ENCODE measurements at places on chromosomes 2 and 18.

GRCh38 chr18:43882358-43883055, 605.2 kb upstream of the SYT4 start:
- no peak for DNase-seq

DNA sequence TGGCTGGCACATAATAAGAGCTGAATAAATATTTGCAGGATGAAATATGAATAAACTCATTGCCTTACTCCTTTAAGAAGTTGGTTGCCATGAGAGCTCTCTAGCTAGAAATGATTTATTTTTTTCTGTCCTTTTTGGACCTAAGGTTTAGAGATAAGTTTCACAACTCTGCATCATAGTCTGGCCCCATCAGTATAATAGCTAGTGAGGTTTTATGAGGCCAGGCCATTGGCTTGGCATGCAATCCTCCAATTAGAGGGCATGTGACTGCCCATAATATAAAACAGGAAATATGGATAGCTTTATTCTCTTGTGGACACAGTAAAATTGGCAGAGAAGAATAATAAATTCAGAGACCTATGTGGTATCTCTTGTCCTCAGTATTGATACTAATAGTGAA, 26.2 kb upstream of the INSIG2 start:
- DNase-seq, result no peak

GRCh38 chr18:8176109-8176508, 433.1 kb upstream of the RAB12 start:
- no peak for DNase-seq

DNA sequence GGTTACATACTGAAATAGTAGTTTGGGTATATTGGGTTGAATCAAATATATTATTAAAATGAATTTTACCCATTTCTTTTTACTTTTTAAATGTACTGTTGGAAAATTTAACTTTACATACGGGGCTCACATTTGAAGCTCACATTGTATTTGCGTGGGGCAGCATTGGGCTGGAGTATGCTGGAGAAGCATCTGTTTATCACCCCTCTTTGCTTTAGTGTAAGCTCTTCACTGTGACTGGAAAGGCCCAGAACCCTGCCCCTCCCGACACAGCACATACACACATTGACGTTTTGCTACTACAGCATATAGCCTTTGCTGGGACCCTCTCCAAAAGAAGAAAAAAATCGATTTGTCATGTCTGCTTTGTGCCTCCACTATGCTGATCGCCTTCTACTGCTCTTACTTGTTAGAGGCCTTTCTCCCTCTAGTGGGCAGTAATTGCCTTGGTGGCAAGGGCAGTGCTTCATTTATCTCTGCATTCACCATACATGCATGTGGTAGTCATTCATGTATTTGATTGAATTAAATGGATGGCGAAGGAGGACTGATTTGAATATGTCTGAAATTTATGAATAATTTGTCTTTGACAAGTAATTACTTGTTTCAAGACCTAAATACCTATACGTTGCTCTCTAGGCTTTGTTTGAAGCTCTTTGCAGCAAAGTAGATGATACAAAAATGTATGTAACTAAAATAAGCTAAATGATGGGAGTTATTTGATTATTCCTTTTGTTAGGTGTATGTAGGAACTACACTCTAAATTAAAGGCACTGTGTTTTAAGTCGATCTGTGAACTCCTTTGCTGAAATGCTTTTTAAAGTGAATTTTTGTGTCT, 37.4 kb downstream of the VAPA start:
- peak; percentile 69 for DNase-seq

- peak; percentile 43 for DNase-seq
Measured at GRCh38 chr2:216149741-216150140, 40.6 kb downstream of the XRCC5 start.

GRCh38 chr2:42839809-42840501, 47.6 kb upstream of the HAAO start:
- DNase-seq, result no peak

- DNase-seq, result no peak
Measured at GRCh38 chr2:28366496-28367282, 26.0 kb upstream of the FOSL2 start.

DNA sequence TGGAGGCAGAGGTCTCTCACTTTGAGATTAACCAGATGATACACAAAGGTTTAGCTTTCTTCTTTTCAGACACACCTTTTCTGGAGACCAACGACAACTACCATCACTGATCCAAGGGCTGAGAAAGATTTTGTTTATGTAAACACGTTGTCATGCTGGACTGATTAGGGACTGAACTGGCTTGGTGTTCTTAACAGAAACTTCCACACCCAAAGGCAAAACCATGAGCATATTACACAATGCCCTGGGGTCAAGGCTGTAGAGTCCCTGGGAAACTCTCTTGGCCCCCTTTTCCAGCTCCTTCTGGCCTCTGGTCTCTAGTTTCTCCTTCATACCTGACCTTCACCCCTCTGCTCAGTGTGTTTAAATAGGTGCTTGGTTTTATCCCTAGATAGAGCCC, 447.0 kb upstream of the TCF4 start:
- no peak for DNase-seq

DNA sequence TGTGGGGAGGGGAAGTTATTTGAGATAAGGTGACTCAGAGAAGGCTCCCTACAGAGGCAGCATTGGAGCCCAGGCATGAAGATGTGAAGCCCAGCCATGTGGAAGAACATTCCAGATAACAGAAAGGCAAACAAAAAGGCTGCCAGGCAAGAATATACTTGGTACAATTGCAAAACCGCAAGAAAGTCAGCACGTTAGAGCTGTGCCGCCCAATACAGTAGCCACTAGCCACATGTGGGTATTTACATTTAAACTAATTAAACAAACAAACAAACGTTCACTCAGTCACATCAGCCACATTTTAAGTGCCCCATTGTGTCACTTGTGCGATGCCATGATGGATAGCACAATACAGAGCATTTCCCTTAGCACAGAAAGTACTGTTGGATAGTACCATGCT, 179.6 kb downstream of the SATB2 start:
- peak; percentile 88 for DNase-seq

DNA sequence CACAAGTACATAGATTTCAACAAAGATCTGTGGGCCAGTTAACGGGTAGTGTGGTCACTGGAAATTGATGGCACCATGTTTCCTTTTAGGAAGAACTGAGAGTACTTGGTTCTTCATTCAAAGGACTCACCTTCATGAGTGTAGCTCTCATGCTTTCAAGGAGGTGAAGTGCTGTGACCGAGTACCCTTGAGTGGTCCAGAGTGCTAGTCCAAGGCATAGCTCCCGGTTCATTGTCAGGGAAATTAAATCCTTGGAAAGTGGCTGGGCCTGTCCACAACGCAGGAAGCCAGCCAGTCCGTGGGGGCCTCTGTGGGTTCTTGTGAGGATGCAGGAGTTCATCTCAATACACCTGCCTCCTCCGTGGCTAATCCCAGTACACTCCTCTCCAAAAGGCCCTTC, 295.1 kb downstream of the GALR1 start:
- no peak for DNase-seq

- DNase-seq, result no peak
Measured at GRCh38 chr2:136171223-136171622, 53.3 kb upstream of the CXCR4 start.

- DNase-seq, result no peak
Measured at GRCh38 chr2:32951672-32952071, 4.9 kb downstream of the LTBP1 start.

DNA sequence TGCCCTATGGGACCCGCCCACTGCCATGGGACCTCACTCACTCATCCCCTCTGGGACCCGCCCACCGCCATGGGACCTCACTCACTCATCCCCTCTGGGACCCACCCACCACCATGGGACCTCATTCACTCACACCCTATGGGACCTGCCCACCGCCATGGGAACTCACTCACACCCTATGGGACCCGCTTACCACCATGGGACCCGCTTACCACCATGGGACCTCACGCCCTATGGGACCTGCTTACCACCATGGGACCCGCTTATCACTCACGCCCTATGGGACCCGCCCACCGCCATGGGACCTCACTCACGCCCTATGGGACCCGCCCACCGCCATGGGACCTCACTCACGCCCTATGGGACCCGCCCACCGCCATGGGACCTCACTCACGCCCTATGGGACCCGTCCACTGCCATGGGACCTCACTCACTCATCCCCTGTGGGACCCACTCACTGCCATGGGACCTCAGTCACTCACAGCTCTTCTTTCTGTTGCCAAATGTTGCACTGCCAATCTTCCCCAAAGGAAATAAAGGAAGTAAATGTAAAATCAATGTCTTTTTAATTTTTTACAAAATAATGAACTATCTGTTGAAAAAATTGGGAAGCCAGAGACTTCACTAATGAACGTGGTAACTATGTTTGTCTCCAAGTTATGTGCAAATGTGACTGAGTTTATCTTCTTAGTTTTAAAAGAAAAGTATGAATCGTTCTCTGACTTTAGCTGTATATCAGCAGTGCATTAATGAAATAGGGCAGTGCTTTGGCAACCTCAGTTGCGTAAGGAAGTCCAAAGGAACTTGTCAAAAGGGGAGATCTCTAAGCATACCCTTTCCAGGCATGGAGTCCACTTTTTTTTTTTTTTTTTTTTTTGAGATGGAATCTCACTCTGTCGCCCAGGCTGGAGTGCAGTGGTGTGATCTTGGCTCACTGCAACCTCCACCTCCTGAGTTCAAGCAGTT, 101.5 kb upstream of the MGAT5 start:
- DNase-seq, result no peak

- no peak for DNase-seq
Measured at GRCh38 chr2:68663371-68664156, 20.2 kb downstream of the PROKR1 start.

GRCh38 chr2:201532686-201533304, 81.3 kb downstream of the STRADB start:
- DNase-seq, result peak; percentile 87

DNA sequence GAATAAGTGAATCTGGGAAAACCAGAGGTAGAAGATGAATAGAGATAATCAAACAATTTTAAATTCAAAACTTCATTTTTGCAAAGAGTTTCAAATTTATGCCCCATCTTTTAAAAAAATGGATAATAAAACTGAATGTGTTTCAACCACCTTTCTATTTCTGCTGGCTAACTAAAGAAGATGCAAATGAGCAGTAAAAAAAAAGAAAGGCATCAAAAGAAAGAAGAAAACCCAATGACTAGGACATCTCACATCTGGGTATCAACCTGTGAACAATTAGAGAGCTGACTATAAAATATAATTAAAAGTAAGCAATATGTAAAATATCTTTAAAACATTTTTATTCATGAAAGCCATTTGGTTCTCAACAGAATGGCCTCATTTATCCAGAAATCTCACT, 2.5 kb downstream of the PGAP1 start:
- no peak for DNase-seq

GRCh38 chr2:106044859-106045258, 149.2 kb downstream of the UXS1 start:
- no peak for DNase-seq

- no peak for DNase-seq
Measured at GRCh38 chr2:33666879-33667278, 67.8 kb upstream of the FAM98A start.

DNA sequence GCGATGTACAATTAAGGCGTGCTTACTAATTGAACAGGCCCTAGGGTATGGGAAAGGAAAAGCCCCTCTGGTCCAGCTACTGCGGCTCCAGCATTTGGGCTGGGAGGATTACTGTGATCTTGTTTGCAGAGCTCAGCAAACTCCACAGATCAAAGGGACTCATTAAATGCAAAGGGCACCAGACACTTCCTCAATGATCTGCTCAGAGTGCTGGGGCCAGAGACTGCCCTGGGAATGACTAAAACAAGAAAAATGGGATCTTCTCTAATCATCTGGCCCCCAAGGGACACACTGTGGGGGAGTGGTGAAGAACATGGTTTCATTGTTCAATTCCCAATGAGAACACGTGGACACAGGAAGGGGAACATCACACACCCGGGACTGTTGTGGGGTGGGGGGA, 85.0 kb downstream of the MARCHF4 start:
- no peak for DNase-seq

- no peak for DNase-seq
Measured at GRCh38 chr2:20626698-20627513, 24.0 kb downstream of the HS1BP3 start.

DNA sequence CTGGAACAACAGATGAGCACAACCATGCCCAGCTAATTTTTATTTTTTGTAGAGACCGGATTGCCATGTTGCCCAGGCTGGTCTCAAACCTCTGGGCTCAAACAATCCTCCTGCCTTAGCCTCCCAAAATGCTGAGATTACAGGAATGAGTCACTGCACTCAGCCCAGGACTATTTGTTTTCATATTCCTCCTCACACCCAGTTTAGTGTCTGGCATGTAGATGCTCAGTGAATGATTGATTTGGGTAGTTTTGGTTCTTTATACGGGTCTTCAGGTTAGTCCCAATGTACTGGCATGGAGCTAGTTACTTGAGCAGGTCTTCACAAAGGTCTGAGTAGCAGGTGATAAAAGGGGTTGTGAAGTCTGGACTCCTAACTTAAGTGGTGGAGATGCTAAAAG, 6.2 kb downstream of the EIF2B4 start:
- DNase-seq, result no peak

DNA sequence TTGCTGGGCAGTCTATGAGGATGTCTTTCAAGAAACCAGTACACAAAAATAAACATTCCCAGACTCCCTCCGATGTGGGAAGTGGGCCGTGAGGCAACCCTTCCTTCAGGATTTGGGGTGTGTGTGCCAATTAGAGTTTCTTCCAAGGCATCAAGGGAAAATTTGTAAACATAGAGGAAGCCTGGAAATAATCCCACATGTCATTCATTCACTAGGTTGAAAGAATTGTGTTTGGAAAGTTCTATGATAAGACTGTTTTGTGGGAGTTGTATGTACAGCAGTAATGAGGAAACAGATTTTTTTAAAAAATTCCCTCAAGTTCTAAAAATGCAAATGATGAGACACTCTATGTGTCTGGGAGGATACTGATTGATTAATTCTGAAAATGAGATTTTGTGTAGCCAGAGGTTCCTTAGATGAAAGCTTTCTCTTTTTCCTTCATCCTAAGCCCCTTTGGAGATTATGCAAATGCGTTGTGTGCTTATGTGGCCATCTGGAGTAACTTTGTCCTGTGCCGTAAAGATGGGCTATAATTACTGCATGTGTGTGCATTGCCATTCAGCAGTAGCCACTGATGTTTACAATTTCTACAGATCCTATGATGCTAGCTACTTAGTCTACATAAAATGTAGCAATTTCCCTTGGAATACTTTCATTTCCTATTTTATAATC, 107.8 kb upstream of the TPO start:
- DNase-seq, result no peak

DNA sequence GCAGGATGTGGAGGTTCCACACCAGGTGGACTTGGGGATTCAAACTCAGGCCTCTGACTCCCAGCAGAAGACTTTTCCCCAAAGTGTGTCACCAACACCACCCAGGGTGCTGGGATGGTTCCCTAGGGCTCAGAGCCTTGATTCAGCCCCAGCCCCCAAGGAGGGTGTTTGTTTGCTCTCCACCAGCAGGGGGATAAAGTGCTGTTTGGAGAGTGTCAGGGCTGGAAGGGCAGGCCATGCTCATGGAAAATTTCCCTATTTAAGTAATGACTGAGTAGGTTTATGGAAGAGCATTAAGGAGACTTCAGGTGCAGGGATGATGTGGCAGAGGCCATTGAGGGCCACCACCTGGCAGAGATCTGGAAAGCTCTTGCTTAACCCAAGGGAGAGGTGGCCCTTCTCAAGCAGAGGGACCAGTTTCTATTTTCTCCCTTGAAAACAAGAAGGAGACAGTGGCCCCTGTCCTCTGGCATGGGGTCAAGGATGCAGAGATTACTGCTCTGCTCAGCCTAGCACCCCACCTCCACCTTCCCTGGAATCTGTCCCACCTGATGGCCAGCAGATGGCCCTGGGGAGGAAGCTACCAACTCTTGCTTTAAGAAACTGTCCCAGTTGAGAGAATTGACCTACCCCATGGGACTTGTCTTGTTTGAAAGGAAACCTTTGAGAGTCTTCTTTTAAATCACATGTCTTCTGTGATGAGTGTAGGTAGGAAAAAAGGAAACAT, 122.1 kb downstream of the ACOXL start:
- no peak for DNase-seq
